Stomach (tissue), 19 donors: ENCODE measurements at places on chromosomes 11 and 22. TPM values are rescaled to one million over a fixed set of nuclear protein-coding genes. Genes with fewer than 3 reads are reported as not detected.
A peak's percentile ranks its signal among the peaks of the same experiment; 100 is the strongest.

GRCh38 chr11:64911689-64912088 is 5.3 kb downstream of the ATG2A start:
- peaks cover 81% of the 10 kb centered on the region for H3K36me3 ChIP-seq
- no peak overlapping the region for H3K4me3 ChIP-seq
- H3K27ac ChIP-seq: no peak overlapping the region
- H3K4me1 ChIP-seq: peaks cover 14% of the 10 kb centered on the region
- DNase-seq: no peak

DNA sequence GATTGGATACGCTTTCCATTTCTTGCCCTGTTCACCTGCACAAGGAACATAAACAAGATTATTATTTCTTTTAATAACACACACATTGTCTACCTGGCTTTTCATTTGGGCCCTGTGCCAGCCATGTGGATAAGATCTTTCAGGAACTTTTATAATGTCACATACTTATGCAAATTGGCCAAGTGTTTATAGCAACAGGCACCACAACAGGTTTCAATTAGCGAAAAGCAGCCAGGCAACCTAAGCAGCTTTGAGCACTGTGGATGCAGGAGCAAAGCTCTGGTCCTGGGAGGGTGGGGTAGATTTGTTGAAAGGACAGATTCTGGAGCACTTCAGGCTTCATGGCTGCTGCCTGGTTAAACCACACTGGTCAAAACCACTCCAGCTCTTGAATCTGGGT is 217.4 kb downstream of the BARX2 start:
- no peak overlapping the region for H3K4me3 ChIP-seq
- no peaks in the 10 kb centered on the region for H3K27me3 ChIP-seq
- no peaks in the 10 kb centered on the region for H3K4me1 ChIP-seq
- H3K36me3 ChIP-seq: no peaks in the 10 kb centered on the region
- no peak for DNase-seq

PLEKHB1 gene
- not detected for total RNA-seq

DNA sequence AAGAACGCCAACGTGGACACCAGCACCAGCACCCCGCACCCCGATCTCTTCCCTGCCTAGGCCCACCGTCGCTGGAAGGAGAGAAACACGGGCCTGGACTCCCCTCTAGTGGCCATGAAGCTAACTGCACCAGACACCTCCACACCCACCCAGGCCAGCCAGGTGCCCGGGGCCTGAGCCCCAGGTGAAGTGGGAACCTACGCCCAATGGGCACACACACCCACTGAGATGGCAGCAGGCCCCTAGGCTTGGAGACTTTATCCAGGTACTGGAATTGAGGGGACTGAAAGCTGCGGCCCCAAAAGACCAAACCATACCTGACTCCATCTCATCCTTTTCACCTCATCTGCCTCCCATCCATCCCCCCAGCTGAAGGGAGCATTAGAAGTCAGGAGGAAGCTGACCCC is 81.0 kb downstream of the BUD13 start:
- peaks cover 9% of the 10 kb centered on the region for H3K4me1 ChIP-seq
- peak; percentile 71 for DNase-seq
- H3K4me3 ChIP-seq: no peak overlapping the region

DNA sequence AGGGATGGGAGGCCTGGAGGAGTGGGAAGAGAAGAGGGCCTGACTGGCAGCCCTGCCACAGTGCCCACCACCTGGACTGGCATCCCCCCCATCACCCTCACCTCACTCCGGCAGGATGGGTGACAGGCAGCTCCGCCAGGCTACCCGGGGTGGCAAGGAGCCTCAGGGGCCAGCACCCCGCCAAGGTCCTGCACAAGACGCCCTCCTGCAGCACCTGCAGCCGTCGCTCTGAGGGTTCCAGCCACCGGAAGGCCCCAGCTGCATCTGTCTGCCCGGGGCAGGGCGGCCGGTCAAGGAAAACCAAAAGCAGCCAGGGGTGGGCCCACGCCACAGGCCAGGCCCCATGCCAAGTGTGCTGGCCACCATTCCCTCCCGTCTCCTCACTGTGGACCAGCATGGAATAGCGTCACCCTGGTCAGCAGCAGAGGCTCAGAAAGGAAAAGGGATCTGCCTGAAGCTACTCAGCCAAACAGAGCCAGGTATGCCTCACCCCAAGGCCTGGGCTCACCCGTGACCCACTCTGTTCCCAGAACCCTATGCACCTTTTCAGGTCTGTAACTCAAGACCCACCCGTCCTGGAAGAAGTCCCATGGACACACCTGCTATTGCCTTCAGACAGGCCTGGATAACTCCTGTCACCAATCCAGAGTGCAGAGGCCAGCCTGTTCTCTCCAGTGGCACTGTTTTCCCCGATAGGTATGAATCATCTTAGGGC is 7.0 kb downstream of the RHBDD3 start:
- no peak for DNase-seq
- H3K27me3 ChIP-seq: no peaks in the 10 kb centered on the region
- H3K4me1 ChIP-seq: no peaks in the 10 kb centered on the region
- no peak overlapping the region for H3K27ac ChIP-seq
- H3K36me3 ChIP-seq: peaks cover 36% of the 10 kb centered on the region
- no peak overlapping the region for H3K4me3 ChIP-seq

DNA sequence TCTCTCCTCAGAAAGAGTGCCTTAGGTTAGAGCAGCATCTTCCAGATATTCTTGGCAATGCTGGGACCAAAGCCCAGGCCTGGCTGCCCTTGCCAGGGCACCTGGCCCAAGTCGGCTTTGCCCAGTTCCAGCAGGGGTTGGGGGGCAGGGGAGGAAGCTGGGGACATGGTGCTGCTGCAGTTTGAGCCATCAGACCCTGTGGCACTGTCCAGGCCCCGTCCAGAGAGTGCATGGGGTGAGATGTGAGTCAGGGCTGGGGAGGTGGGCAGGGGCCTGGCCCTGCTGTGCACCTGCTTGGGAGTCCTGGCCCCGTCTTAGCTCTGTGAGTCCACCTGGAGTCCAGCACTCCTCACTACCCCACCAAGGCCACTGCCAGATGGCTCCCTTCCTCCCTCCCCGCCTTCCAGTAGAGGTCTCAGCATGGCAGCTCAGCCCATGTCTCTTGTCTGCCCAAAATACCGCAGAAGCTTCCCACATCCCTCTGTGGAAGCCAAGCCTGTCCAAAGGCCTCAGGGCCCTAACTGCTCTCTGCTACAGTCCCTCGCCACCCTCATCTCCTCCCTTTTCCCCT is 16.6 kb downstream of the DERL3 start:
- no peaks in the 10 kb centered on the region for H3K27me3 ChIP-seq
- no peak overlapping the region for H3K4me3 ChIP-seq
- peaks cover 99% of the 10 kb centered on the region for H3K36me3 ChIP-seq
- H3K4me1 ChIP-seq: no peaks in the 10 kb centered on the region
- peak; percentile 1 for DNase-seq

TMPRSS5 gene
- 1.3 TPM for total RNA-seq

APLNR gene
- 12.1 TPM for total RNA-seq

DDTL gene
- total RNA-seq: not detected

GRCh38 chr22:25403811-25404471 is 160.5 kb upstream of the GRK3 start:
- H3K36me3 ChIP-seq: no peaks in the 10 kb centered on the region
- H3K27ac ChIP-seq: peak overlapping the region; percentile 86
- peak overlapping the region; percentile 88 for H3K4me3 ChIP-seq
- peaks cover 42% of the 10 kb centered on the region for H3K4me1 ChIP-seq

DNA sequence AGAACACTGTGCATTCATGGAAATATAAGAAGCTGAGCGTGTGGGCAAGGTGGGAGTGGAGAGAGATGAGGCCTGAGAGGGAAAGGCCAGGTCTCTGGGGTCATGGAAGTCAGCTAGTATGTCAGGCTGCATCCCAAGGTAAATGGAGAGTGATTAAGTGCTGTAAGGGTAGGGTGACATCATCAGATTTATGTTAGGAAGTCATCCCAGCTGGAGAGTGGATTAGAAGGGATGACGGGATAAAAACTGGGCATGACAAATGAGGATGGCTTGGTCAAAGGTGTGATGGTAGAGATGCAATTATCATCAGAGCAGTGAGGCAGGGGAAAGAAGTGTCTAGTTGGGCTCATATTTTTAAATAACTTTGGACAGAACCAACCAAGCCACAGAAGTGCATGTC is 3.5 kb upstream of the ENDOD1 start:
- no peak overlapping the region for H3K4me3 ChIP-seq
- H3K36me3 ChIP-seq: no peaks in the 10 kb centered on the region
- H3K27me3 ChIP-seq: no peaks in the 10 kb centered on the region

SMC1B gene
- not detected for total RNA-seq

- no peak for DNase-seq
- H3K36me3 ChIP-seq: no peaks in the 10 kb centered on the region
- no peak overlapping the region for H3K27ac ChIP-seq
- no peak overlapping the region for H3K4me3 ChIP-seq
- H3K4me1 ChIP-seq: no peaks in the 10 kb centered on the region
- H3K27me3 ChIP-seq: peaks cover 47% of the 10 kb centered on the region
These were observed 30.1 kb downstream of the NRXN2 start for GRCh38 chr11:64692764-64693331.

DNA sequence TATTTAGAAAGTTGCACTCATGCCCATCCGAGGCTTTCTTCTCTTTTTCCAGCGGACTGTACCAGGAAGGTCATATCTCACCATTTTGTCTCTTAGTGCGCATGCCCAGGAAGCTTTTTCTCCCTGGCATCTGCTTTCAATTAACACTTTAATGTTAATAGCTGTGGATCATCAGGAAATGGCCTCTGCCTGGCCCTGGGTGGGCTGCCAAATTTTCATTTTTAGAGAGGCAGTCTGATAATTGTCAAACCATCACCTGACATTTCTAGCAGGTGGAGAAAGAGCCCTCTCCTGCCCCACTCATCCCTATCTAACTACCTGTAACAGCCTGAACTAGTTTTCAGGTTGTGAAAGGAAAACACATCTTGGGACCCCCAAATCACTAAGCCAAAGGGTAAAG is 257.4 kb upstream of the LRRC4C start:
- no peaks in the 10 kb centered on the region for H3K36me3 ChIP-seq
- H3K27ac ChIP-seq: no peak overlapping the region
- no peak for DNase-seq
- no peaks in the 10 kb centered on the region for H3K27me3 ChIP-seq

PLAAT5 gene
- 2.4 TPM for total RNA-seq

RAB3IL1 gene
- total RNA-seq: 10.1 TPM
